ENCODE measurements at places on chromosomes 13 and 19.

DNA sequence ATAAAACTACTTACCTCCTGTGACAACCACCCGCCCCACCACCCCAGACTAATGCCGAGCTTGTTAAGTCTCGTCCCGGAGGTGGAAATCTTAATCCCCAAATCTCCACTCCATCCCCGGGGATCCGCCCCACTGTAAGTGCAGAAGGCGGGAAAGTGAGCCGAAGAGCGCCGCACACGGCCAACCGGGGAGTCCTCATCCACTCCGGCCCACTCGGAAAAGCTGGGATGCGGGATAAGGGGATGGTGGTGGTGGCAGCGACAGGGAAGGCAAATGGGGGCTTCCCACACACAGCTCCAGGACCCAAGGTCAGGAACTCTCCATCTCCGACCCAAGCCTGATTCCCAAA, 621 bp downstream of the FBL start:
- DNase-seq, result peak; percentile 71

- no peak for DNase-seq
Observed at GRCh38 chr13:25674371-25674770, 302.6 kb downstream of the ATP8A2 start.

GRCh38 chr13:48144413-48145035, 49.6 kb upstream of the MED4 start:
- no peak for DNase-seq

DNA sequence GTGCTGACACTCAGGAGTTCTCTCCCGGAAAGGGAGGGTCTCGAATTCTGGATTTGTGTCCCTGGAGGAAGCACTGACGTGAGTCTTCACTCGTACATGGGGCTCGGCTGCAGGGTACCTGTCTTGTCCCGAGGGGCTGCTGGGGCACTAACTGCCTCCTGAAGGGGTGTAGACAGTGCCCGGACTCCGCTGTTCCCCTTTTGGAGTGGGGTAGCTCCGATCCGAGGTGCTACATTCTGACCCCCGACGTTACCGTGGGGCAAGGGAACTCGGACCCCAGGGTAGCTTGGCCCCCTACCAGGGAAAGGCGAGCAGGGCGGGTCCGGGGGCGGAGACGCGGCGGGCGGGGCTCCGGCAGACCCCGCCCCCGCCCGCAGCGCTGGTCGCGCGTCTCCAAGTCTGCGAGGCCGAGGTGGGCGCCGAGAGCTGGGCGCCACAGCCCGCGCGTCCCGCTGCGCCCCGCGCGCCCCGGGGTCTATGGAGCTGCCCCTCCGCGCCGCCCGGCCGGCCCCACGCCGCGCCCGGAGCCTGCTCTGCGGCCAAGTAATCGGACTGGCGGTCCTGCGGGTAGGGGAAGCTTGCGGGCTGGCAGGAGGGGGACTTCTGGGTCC, at the start of gene NPAS1:
Gene NPAS1, plus strand, starts transcription at position 407 of the 611 bp plus-strand sequence. CDS start 1,211 bp downstream, outside the sequence.
- peak; percentile 62 for DNase-seq

- no peak for DNase-seq
Observed at GRCh38 chr19:51203916-51204315, 21.0 kb upstream of the CD33 start.

- DNase-seq, result no peak
Observed at GRCh38 chr19:31548941-31549340, 199.7 kb upstream of the TSHZ3 start.

DNA sequence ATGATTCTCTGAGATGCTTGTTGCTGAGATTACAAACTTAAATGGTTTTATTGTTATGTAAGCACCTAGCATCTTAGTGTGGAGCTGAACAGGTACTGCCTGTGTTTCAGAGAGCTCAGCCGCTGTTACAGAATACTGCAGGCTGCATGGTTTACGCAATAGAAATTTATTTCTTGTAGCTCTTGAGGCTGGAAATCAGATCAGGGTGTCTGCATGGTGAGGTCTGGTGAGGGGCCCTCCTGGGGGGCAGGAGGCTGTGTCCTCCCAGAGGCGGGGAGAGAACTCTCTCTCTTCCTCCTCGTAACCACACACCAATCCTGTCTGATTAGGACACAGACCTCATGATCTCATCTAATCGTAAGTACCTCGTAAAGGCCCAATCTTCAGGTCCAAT, 13.1 kb downstream of the ATP11A start:
- no peak for DNase-seq

- no peak for DNase-seq
Observed at GRCh38 chr13:46164661-46165060, 17.3 kb downstream of the LCP1 start.

DNA sequence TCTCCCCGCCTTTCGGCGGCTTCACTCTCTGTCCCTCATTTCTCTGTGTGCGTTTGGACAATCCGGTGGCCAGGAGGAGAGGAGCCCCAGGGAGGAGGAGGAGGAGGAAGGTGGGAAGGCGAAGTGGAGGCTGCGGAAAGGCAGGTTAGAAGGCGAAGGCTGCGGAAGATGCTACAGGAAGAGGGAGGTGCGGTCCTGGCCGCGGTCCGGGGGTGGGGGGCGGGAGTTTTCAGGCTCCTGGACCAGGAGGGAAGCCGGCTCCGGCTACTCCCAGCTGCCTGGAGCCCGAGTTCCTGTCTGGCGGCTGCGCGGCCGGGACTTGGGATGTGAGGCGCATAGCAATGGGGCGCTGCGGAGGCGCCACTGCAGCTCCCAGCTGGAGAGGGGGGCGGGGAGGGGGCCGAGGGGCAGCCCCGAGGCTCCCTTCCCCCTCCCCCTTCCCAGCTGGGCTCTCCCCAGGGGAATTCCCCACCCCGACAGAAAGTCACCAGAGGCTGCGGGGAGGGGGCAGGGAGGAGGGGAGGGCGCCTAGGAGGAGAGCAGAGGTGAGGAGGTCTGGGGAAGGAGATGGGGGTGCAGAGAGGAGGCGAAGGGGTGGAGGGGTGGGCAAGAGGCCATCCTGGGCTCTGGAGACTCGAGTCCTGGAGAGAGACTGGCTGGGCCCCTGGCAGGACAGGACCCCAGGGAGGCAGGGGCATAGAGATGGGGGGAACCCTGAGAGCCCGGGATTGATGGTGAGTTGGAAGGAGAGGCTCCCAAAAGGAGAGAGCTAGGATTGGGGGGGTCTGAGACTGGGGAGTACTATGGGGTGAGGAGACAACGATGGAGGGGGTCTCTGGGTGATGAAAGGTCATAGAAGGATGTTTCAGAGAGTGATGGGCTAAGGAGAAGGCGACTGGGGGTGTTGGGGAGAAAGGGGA, 2.0 kb downstream of the LRRC4B start:
- DNase-seq, result no peak
